ENCODE measurements at places on chromosomes 12 and 14.

- ATAC-seq, result peak; percentile 94
These were observed 81.2 kb downstream of the PCNX1 start for GRCh38 chr14:70988452-70988851.

- no peak for ATAC-seq
These were observed 26.4 kb downstream of the SPIC start for GRCh38 chr12:101501410-101501995.

DNA sequence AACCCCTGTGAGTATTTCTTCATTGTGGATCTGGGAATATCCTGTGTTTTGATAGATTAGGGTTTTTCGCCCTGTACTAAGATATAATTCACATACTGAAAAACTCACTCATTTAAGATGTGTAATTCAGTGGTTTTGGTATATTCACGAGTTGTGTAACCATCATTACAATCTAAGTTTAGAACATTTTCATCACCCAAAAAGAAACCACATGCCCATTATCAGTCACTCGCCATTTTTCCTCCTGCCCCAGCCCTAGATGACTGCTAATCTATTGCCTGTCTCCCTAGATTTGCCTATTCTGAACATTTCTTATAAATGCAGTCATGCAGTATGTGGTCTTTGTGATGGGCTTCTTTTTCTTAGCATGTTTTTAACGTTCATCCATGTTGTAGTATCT is 67.9 kb upstream of the ATF1 start:
- peak; percentile 12 for ATAC-seq

- ATAC-seq, result no peak
These were observed 151.6 kb downstream of the DPF3 start for GRCh38 chr14:72742118-72742837.

DNA sequence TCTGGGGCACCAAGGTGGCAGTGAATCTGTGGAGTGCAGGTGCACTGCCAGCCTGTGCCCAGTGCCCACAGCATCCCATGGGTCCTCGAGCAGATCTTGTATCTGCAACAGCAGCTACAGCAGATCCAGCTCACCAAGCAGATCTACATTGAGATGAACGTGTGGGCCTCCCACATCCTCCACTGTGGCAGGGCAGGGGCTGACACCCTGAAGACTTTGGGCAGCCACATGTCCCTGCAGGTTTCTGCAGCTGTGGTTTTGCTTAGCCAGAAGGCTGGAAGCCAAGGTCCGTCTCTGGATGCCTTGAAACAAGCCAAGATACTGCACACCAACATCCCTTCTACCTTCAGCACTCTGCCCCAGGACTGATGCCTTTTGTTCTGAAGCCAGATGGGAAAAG is 338.8 kb upstream of the OR4E1 start:
- no peak for ATAC-seq

DNA sequence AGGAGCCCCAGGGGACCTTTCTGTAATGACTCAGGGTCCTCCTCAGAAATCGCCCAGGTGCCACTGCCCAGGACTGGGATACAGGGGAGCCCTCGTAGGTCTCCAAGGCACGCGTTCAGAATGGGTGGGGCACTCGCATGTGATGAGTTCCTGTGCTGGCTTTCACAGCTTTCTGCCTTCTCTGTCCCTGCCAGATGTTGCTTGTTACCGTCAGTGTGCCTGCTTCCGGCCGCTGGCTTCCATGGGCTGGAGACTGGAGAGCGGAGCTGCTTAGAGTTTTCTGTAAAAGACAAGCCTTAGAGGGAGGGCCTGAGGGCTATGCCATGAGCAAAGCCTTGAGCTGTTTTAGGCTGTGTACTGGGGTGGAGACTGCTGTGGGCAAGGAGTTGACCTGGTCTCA is 75.0 kb upstream of the SLC24A4 start:
- no peak for ATAC-seq

- no peak for ATAC-seq
These were observed 235.9 kb upstream of the KITLG start for GRCh38 chr12:88816201-88816600.

Data from activated T-helper 17 cell treated with anti-CD3 and anti-CD28 coated beads, Interleukin-2, amount 50 U/mL, for 72 hours (primary cell).